ENCODE measurements at places on chromosomes 6 and 20.

GRCh38 chr6:33312361-33313104, 1.3 kb downstream of the TAPBP start:
- DNase-seq, result no peak

- no peak for DNase-seq
Measured at GRCh38 chr20:1855109-1855508, 40.1 kb upstream of the SIRPA start.

DNA sequence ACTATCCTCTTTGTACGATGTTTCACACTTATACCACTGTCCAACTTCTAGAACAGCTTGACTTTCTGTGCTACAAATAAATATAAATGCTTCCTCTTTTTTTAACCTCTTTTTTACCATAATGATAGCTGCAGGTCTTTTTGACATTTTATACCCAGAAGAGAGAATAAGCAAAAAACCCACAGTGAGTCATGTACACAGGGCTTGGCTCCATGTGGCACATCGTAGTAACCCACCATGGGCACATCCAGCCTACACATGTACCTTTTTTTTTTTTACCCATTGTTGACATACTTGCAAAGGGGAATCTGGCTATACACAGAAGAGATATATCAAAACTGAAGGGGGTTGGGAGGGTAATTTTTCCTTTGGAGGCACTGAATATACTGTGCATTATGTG, 59.5 kb upstream of the RSPO3 start:
- DNase-seq, result no peak

DNA sequence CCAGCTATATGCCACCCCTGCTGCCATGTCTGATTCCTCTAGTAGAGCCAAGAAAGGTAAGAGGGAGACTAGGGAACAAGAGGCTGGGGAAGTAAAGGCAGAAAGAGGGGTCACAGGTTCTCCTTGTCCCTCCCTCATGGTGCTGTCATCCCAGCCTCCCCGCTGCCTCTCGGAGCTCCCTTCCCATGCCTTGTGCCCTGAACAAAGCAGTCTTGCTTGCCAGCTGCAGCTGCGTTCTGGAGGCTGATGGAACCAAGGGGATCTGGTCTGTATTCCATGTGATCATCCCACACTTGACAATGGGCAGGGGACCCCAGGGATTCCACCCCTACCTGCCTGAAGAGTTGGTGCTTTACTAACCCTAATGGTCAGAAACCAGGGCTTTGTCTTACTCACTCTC, 61.4 kb downstream of the DAAM2 start:
- no peak for DNase-seq

GRCh38 chr6:166293731-166294584, 14.2 kb downstream of the PRR18 start:
- DNase-seq, result no peak

GRCh38 chr6:44119704-44120262, 7.5 kb downstream of the MRPL14 start:
- no peak for DNase-seq

DNA sequence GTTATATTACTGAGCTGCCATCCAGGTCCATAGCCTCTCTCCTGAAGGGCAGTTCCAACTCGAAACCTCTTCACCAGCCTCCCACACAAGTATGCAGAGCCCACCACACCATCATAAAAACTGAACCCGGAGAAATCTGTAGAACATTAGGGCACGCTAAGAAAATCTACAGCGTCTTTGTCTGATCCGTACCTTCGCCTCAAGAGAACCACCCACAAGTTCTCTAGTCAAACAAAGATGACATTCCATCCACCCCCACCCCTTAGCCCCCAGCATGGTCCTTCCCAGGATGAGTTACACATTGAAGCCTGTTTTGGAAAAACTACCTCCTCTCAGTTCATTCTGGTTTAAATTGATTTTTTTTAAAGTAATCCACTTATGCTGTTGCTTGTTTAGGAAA, 219.7 kb downstream of the ZMYND8 start:
- no peak for DNase-seq

DNA sequence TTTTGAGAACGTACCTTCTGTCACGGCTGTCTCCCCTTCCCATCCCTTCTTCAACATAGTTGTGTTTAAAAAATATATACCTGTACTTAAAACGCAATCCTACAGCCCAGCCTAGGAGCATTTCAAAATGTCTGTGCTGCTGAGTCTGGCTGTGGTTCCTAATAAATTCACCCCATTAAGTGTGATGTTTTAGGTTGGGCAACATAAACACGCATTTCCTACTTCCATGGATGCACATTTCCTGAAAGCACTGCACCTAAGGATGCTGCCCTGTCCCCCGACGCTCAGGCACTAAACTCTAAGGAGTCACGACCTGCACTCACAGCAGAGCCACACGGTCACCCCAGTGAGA, 1.2 kb downstream of the REV3L start:
- no peak for DNase-seq

GRCh38 chr20:63930971-63931553, 25.2 kb downstream of the UCKL1 start:
- no peak for DNase-seq

DNA sequence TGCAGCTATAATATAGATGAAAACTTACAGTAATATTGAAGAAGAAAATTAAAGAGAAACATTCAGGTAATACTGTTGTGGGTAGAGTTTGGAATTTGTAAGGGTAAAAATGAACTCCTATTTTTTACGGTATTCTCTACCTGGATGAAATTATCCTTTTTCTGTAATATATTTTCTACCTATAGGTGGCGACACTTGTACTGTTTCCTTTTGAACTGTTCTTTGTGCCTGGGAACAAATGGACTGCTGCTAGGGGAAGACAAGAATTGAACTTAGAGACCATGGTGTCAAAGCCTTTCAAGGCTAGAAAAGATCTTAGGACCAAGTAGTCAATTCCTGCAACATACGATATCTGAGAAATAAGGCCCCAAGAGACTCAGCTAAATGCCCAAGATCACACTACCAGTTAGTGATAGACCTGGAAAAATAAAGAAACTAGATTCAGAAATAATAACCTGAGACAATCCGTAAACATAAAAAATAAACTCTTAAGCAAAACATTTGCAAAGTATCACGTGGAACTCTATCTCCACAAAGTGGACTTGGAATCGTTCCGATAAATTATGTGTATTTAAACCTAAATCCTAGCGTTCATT, 383.8 kb downstream of the TFAP2A start:
- DNase-seq, result no peak

DNA sequence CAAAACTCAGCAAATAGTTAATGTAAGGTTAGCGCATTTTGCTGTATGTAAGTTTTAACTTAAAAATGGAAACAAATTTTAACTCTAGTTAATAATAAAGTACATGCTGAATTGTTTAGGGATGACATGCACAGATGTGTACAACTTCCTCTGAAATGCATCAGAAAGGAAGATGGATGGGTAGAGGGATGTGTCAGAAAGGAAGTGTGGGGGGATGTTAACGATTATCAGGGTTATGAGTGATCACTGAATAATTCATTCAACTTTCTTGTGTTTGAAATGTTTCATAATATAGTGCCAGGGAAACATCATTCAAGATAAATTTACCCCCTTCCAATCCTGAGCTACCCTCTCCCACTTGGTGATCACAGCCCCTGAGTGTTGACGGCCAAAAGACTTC, 87.6 kb downstream of the FOXA2 start:
- DNase-seq, result no peak

DNA sequence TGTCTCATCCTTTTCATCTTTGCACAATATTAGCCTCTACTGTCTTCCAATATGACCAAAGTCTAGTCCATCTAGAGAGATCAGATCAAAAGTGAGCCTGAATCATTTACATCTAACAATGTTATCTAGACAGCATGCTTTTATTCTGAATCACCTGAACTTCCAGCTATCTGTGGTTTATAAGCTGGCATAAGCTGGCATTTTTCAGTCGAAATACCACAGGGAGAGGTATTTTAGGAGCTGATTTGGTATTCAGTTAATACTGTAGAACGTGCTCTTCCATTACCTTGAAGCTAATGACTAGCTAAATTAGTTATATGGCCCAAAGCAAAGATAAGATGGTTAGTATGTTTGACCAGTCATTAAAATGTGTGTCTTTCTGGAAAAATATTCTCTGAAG, 188.3 kb upstream of the AGPAT4 start:
- no peak for DNase-seq

DNA sequence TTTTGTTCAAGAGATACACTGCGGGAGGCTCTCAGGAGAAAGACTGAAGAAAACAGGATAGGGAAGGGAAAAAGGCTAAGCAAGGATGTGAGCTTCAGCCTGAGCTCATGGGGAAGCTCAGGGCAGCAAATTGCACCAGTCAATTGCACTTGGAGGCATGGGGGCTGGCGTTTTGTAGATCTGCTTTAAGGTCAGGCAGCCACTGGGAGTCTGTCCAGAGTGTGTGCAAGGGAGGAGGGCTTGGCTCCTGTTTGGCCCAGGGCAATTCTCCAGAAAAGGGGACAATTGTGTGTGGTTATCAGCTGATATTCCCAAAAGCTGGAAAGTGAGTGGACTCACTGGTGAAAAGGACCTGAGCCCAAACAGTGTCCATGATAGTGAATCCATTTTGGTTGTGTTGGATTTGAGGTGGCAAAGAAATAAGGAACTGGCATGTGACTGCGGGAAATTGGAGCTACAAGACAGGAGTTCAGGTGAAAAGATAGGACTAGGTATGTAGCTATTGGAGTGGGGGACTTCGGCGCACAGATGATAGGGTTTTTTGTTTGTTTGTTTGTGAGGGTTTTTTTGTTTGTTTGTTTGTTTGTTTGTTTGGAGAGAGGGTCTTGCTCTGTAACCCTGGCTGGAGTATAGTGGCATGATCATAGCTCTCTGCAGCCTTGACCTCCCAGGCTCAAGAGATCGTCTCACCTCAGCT, 22.3 kb upstream of the IER3 start:
- DNase-seq, result no peak

DNA sequence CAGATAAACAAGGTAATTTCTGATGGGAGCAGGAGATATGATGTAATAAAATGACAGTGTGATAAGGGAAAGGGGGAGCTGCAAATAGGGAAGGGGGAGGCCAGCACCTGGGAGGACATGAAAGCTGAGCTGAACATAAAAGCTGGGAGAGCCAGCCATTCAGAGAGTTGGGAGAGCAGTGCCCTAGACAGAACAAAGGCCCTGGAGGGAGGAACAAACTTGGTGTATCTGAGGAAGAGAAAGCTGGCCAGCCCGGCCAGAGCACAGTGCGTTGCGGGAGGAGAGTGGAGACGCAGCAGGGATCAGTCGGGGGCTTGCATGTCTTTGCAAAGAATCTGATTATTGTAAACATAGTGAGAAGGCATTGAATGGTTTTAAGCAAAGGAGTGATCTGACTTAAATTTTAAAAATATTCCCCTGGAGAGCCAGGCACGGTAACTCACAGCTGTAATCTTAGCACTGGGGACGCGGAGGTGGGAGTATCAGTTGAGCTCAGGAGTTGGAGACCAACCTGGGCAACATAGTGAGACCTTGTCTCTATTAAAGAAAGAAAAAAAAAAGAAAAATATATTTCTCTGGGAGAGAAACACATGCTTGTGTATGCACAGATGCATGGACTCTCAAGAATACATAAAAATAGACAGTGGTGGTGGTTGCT, 318.2 kb downstream of the ZFAND3 start:
- no peak for DNase-seq

- no peak for DNase-seq
Measured at GRCh38 chr6:105487040-105487790, 84.3 kb upstream of the PREP start.

GRCh38 chr6:13733178-13733887, 21.7 kb upstream of the RANBP9 start:
- no peak for DNase-seq

DNA sequence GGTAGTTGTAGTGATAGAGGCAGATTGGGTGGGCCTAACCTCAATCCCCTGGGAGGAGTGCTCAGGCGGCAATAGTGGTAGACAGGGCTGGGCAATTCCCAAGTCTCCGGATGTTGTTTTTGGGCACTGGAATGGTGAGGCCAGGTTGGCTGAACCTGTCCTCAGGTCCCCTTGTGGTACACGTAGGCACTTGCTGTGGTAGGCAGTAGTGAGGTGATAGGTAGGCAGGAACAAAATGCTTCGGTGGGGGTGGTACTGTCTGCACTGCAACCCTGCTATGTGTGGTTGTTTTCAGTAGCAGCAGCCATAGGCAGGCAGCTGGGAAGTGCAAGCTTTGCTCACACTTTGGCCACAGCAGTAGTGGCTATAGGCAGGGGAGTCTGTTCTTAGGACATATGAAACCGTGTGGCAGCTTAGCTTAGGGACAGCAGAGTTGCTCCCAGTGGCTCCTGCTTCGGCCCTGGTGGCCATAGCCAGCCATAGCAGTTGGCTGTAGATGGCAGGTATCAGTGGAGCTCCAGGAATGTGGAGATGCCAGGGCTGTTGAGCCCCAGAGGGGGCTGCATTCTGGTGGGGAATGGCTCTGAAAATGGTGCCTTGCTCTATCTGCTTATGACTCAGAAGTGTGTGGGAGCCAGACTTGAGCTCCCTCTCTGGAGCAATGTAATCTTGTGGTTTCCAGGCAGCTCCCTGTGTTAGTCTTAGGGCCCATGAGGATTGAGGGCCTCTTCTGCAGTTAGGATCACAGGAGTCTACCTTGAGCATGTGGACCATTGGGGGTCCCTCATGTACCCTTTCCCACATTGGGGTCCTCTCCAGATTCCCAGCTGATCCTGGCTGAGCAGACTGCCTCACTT, 241.8 kb upstream of the BMP2 start:
- no peak for DNase-seq

DNA sequence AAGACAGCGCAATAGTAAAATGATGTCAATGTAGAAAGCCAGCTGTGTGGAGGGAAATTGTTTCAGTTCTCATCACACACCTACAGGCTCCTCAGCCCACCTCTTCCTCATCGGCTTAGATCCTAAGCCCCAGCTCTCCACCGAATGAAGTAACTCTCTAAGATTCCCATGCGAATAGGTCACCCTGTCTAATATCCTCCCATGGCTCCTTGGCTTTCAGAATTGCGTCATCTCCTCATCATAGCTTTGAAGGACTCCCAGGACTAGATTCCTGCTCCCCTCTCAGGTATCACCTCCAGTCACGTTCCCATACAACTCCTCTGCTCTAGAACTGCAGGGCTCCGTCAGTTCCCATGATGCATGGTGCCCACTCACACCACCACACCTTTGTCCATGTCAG, 16.2 kb upstream of the SLC22A16 start:
- no peak for DNase-seq

- no peak for DNase-seq
Measured at GRCh38 chr6:166530211-166531095, 56.0 kb downstream of the RAMACL start.

- DNase-seq, result no peak
Measured at GRCh38 chr6:97820400-97820799, 537.4 kb upstream of the MMS22L start.

GRCh38 chr20:49435639-49436038, 46.8 kb downstream of the KCNB1 start:
- DNase-seq, result no peak

- no peak for DNase-seq
Measured at GRCh38 chr6:133540361-133540760, 299.2 kb downstream of the EYA4 start.
